Ureter (tissue), 1 donor: ENCODE measurements at places on chromosomes 3 and 15. TPM values are rescaled to one million over a fixed set of nuclear protein-coding genes. Genes with fewer than 3 reads are reported as not detected.

- no peak for DNase-seq
These were observed 11.4 kb upstream of the ZNF592 start for GRCh38 chr15:84737005-84737404.

Gene GPR149
- not detected for total RNA-seq

DNA sequence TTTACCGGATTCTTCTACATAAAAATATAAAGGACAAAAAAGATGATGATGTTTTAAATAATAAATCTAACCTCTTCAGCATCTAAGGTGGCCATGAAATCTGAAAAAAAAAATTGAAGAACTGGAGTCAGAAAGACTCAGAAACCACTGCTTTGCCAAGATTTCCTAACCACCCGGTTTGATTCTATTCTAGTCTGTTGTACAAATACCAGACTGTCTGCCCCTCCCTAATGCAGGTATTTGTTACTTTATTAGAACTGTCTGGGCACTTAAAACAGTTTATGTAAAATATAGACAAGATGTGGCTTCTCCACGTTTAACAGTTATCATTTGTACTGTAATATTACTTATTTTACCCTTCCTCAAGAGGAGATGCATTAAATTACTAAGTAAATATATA, 48.8 kb downstream of the UACA start:
- DNase-seq = no peak

Gene IL17RB
- 0.65 TPM for total RNA-seq

DNA sequence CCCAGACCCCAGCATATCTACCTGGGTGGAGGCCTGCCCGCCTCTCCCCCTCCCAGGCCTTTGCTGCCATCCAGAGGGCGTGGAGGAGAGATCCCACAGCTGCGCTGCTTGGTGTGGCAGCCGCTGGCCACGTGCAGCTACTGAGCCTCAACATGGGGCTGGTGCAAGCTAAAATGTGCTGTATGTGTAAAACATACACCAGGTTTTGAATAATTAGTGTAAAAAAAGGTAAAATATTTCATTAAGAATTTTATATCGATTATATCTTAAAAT, 95.8 kb downstream of the SEC22A start:
- no peak for DNase-seq

Gene CPNE9
- total RNA-seq = 0.29 TPM

GRCh38 chr3:89180334-89180733, 72.9 kb downstream of the EPHA3 start:
- DNase-seq = no peak

- DNase-seq = no peak
These were observed 87.5 kb upstream of the MME start for GRCh38 chr3:154992655-154993054.

GRCh38 chr3:64308931-64309330, 83.7 kb upstream of the PRICKLE2 start:
- DNase-seq = no peak

DNA sequence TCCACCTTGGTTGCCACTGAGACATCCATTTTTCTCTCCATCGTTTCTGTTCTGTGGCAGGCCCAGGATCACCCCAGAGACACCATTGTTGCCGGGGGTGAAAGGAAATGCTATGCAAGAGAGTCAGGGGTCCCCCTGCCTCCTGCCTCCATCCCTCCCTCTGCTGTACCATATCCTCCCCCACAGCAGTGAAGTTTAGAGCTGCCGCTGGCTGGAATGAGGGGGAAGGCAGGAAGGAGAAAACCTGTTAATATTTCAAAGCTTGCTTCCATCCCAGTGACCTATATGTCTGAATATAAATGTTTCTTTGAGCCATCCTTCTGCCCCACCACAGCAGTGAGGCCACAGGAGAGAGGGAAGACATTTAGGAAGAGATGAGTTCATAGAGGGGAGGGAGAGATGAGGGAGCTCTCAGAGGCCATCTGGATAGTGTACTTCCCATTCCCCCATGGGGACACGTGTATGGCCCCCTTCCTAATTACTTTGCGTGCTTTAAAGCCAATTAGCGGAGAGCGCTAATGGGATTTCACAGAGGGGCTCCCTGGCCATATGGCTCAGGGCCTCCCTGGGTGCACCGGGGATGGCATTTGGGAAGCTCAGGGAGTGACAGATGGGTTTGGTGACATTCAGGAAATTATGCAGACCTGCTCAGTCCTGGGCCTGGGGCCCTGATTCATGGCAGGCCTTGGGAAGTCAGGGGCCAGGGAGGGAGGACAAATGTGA, 40.4 kb upstream of the CHRNB4 start:
- DNase-seq = no peak

Gene C3orf38
- total RNA-seq = 23.1 TPM

- no peak for DNase-seq
These were observed 7.5 kb downstream of the CMSS1 start for GRCh38 chr3:99825004-99825640.

DNA sequence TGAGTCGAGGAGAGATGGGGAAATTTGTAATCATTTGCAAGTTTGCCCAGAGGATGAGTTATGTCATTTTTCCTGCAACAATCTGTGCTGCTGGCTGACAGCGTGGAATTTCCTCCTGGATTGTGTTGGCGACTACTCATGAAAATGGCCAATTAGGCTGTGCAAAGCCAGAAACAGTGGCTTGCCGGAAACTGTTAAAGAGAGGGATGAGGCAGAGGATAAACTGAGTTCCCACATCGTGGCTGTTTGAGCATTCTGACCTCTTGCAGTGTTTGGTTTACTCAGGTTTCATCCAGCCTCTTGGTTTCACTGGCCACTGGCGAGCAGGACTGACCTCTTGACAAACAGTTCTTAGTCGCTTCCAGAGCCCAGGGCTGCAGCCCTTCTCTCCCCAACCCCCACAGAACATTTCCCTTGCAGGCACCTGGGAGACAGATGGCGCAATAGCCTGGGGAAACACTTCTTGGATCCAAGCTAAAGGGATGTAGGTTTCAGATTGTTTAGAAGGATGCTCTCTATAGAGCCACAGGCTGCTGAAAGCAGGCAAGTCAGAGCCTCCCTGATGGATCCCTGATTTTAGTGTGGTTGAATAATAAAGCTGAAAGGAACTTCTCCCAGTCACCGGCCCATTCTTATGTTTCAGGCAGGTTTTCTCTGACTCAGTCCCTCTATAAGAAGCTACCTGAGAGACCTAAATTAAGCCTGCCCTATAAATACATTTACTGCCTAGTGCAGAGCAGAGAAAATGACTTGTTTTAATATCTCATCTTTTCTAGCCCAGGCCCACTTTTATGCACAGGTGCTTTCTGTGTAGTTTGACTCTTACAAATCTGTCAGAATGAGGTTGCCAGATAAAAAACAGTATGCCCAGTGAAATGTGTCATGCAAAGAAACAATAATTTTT, 92.8 kb upstream of the UBE2E1 start:
- no peak for DNase-seq

- no peak for DNase-seq
These were observed 181.7 kb upstream of the SNTN start for GRCh38 chr3:63470745-63471144.

DNA sequence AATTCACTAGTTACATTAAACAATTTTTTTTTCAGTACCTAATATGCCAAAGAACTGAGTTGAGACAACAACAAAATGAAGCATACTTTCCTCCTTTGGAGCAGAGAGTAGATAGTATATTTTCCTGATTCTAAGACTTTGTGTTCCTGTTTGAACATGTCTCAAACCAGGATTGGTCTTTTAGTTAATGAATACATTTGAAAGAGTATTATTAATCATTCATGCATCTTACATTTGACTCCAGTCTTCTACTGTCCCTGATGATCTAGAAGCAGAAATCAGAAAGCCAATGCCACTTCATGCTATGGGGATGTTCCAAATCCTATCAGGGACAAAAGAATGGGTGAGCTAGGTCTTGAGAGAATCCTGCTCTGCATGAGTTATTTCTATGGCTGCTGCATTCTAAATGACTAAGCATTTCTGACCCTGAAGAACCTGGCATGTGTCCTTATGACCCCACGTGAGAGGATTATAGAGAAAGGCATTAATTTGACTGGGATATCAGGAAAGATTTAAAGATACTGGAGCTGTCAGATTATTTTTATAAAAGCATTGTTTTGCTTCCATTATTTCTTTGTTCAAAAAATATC, 32.9 kb upstream of the MBNL1 start:
- no peak for DNase-seq

Gene ANKUB1
- total RNA-seq = not detected

Gene DAZL
- not detected for total RNA-seq

- DNase-seq = no peak
These were observed 65.5 kb upstream of the ADAMTSL3 start for GRCh38 chr15:83588441-83588840.

Gene NOX5
- 0.89 TPM for total RNA-seq
